ENCODE measurements at places on chromosomes 12 and 14.

GRCh38 chr12:64392221-64392620 is 1.7 kb upstream of the C12orf56 start:
- DNase-seq, result peak; percentile 56

GRCh38 chr14:94041551-94042346 is 15.6 kb downstream of the OTUB2 start:
- DNase-seq, result no peak

DNA sequence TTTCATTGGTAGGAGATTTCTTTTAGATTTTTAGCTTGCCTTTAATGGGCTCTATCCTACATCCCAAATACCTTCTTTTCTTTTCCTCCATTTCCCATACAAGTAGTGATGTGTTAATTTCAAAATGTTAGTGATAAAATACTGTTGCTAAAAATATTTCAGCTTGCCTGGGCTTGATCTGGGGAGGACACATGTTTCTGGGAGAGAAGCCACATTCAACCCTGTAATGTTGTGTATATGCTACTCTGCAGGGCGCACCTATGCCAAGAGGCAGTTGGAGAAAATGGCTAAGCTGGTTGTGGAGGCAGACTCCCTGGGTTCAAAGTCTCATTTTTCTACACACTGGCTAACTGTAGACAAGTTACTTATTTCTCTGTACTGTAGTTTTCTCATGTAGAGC is 26.3 kb downstream of the FLRT2 start:
- DNase-seq, result peak; percentile 68

- DNase-seq, result no peak
Measured at GRCh38 chr12:114399664-114400211, 6.2 kb downstream of the TBX5 start.

DNA sequence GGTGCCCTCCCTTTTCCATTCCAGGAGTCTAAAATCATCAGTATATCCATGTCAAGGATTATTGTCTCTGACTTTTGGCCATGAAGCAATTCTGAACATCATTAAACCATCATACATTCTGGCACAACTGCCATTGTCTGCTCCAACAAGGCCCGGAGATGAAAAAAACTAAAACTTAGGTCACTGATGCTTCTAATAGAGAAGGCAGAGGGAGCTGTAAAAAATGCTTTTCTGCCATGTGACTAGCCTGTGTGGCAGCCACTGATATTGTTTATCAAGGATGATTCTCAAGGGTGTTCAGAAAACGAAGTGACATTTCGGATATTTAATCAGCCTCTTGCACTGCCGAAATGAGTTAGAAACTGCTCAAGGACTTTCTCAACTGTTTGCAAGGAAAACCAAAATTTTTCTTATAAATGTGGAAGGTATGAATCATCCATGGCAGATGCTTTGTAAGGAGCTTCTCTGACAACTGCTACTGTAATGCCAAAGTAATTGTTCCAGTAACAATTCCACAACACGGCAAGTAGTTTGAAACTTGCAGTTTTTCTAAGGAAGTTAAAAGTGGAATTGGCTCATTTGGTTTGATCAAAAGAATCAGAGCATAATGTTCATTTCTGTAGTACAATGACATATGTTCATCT is 1076.5 kb upstream of the FLRT2 start:
- no peak for DNase-seq

- DNase-seq, result peak; percentile 56
Measured at GRCh38 chr14:72745546-72745945, 148.4 kb downstream of the DPF3 start.

- peak; percentile 86 for DNase-seq
Measured at GRCh38 chr14:100440207-100440631, 117.1 kb downstream of the SLC25A47 start.

- no peak for DNase-seq
Measured at GRCh38 chr14:104660597-104660996, 28.8 kb upstream of the INF2 start.

DNA sequence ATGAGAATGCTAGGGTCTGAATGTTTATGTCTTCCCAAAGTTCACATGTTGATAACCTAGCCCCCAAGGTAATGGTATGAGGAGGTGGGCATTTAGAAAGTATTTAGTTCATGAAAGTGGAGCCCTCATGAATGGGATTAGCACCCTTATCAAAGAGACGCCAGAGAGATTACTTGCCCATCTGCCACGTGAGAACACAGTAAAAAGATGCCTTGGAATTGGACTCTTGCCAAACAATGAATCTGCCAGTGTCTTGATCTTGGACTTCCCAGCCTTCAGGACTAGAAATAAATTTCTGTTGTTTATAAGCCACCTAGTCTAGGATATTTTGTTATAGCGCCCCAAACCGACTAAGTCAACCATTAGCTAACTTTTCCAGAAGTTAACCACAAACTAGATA is 92.0 kb upstream of the SLC38A4 start:
- no peak for DNase-seq

- no peak for DNase-seq
Measured at GRCh38 chr12:3055704-3056467, 21.3 kb upstream of the TSPAN9 start.

GRCh38 chr12:116980083-116980482 is 69.3 kb downstream of the FBXW8 start:
- DNase-seq, result no peak

DNA sequence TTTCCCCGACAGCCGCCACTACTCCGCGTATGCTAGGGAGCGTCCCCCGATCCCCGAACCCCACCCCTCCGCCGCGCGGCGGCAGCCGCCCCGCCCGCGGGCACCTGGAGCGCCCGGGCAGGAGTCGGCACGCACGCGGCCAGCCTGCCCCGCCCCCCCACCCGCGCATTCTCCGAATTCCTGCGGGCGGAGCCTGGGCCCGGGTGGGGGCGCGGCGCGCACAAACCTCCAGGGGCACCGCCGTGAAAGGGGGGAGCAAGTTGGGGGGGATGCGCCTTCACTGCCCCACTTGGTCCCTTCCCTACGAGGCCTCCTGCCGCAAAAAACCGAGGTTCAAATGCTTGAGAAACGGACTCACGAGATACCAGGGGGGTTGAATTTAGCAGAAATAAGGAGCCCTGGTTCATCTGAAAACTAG is 1.7 kb downstream of the AJUBA start:
- no peak for DNase-seq

- no peak for DNase-seq
Measured at GRCh38 chr14:96594961-96595360, 92.8 kb downstream of the PAPOLA start.

- no peak for DNase-seq
Measured at GRCh38 chr12:56304872-56305590, 4.9 kb upstream of the CS start.

GRCh38 chr12:24723759-24724158 is 225.1 kb downstream of the BCAT1 start:
- DNase-seq, result no peak

DNA sequence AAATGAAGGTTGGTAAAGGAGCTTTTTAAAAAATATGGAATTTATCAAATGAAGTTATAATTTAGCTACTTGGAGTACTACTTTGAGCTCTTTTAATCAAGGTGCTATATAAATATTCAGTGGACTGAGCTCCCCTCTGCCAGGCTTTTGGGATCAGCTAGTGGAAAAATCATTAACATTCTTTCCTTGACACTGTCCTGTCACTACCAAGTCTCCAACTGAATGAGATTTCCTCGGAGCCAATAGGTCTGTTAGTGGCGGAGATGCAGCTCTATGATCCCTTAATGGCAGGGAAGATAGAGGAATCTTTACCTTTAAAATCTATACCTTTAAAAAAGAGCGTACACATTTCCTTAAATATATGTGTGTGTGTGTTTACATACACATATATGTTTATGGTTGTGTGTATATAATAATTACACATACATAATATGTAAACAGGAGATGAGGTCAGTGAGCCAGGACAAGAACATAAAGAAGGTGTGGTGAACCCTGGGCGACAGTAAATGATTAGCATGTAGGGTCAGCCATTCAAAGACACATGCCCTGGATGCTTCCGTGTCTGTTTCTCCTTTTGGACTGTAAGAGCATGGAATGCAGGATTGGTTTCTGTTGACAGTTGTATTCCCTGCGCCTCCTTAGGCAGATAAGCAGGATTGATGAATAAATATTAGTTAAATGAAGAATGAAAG is 47.7 kb upstream of the ATP2A2 start:
- DNase-seq, result no peak

GRCh38 chr14:41957459-41957858 is 350.8 kb downstream of the LRFN5 start:
- peak; percentile 2 for DNase-seq

DNA sequence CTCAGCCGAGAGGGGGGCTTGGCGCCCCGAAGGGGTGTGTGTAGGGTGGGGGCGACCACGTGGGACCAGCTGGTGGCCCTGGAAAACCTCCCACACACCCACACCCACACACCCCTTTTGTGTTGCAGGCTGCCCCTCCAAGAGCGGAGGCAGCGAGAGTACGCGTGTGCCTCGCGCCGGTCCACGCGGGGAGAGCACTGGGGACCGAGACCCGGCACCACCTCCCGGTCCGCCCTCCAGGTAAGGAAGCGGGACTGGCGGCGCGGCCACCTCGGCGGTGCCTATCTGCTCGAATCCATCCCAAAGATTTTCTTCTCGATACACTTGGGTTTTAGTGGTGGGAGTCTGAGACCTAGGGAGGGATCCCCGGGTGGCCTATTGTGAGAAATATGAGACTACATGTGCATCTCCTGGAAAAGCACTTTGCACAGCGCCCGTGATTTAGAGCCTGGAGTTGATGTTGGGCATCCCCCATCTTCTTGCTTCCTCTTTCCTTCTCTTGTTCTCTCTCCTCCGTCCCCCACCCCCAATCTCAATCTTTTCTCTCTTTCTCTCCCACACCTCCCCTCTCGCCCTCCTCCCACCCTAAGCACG is 393 bp downstream of the SYT1 start:
- DNase-seq, result no peak

DNA sequence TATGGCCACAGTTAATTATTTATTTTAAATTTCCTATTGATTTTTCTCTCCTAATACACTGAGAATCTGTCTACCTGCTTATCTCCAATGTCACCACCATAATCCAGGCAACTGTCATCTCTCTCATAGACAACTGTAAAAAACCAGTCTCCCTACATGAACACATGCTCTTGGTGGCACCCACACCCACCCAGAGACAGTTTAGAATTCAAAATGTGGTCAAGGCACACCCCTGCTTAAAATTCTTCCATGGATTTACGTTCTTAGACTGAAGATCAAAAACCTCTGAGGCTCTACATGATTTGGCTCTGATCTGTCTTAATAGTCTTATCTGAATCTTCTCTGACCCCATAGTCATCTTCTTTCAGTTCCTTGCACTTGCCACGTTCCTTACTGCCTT is 241.1 kb upstream of the ABCD2 start:
- no peak for DNase-seq

DNA sequence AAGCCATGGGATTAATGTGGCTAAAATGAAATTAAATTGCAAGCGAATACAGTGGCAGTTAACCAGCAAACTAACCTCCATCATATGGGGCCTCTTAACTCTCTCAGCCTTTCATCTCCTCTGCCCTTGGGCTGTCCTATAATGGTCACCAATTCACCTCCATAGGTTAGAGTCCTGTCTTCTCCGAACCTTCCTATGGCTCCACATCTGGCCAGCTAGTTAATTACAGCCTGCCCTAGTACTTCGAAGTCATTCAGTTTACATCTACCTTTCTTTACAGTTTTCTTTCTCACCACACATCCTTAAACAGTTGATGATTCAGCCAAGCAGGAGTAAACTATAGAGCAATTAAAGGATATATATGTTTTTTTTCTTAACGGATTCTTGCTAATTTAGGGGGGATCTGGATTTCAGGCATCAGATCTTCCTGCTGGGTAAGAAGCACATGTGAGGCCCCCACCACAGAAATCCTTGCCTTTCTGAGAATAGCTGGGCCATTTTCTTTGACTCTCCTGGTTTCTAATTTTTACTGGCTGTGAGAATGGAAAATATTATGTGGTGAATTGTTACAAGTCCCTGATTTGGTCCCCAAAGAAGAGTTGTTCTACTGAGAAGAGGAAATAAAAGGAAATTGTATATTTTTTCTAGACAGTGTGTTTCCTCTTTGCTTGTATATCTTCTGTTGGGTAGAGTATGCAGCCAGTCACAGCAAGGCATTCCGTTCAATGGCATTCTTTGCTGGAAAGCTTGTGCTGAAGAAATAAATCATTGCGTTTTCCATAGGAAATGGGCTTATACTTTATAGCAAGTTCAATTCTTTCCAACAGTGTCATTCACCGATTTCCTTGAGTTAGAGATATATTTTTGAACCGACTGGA is 16.7 kb downstream of the HMGA2 start:
- no peak for DNase-seq

- DNase-seq, result no peak
Measured at GRCh38 chr12:21561158-21561557, 35.1 kb downstream of the SPX start.

- DNase-seq, result no peak
Measured at GRCh38 chr14:25055992-25056687, 6.2 kb upstream of the STXBP6 start.

DNA sequence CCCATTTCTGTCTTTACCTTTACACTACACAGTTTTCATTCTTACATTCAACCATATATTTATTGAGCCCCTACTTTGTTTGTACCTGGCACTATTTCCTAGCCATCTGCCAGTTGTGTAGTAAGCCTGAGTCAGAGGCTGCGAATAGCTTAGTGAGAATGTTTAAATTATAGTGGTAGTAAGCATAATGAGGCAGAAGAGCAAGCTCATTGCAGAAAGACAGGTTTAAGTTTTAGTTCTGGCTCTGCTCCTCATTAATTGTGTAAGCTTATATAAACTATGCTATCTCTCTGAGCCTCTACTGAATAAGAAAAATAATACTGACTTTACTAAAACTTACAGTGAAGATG is 123.5 kb downstream of the NAV3 start:
- DNase-seq, result peak; percentile 47

GRCh38 chr12:124551268-124552144 is 15.9 kb downstream of the NCOR2 start:
- peak; percentile 23 for DNase-seq

- DNase-seq, result no peak
Measured at GRCh38 chr12:21839776-21840175, 65.3 kb upstream of the KCNJ8 start.

GRCh38 chr12:119949145-119949544 is 39.9 kb upstream of the BICDL1 start:
- DNase-seq, result no peak

Measured in bronchial epithelial cell (primary cell).